ENCODE measurements at places on chromosomes 16 and 17.

DNA sequence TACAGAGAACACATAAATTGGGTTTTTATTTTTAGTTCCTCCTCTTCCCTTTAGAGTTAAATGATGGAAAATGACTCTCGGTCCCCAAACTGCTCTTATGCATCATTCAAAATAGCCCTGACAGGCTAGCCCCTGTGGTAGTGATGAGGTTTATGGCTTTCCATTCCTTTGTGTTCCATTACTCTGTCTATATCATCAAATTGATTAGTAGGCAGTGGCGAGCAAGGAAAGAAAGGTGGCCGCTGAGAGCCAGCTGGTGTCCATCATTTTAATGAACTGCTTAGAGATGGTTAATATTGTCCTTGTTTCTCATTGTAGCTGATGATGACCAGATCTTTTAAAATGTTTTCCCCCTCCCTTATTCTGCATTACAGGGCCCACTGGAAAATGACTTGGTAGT lies 179.5 kb downstream of the PHKB start:
- no peak for DNase-seq

GRCh38 chr16:27426423-27427408 lies 24.7 kb downstream of the IL21R start:
- DNase-seq, result peak; percentile 69

DNA sequence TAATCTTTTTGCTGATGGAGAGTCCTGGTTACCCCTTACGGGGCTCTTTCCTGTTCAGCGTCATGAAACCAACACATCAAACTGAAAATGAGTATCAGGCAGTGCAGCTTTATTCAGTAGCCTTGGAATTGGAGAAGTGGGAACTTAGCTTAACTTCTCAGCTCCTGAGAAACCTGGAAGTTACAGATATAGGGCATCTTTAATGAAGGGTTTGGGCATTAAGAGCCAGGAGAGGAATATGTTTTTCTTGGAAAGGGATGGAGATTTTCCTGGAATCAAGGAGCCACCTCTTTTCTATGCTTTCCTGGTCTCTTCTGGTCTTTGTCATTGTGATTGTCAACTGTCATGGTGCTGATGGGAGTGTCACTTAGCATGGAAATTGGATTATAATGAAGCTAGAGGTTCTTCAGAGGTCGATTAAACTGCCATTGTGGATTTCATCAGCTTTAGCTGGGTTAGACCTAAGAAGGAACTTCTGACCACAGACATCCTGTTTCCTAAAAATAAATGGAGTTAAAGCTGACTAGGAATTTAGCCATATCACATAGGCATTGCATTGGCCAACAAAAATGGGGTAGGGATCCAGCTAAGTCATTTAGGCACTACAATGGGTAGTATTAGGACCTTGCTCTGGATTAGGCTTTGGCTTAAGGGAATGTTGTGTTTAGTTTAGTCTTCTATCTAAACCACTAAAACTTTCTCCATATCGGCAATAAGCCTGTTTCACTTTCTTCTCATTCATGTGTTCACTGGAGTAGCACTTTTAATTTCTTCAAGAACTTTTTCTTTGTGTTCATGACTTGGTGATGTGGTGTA lies 186.4 kb downstream of the BCAS3 start:
- no peak for DNase-seq

DNA sequence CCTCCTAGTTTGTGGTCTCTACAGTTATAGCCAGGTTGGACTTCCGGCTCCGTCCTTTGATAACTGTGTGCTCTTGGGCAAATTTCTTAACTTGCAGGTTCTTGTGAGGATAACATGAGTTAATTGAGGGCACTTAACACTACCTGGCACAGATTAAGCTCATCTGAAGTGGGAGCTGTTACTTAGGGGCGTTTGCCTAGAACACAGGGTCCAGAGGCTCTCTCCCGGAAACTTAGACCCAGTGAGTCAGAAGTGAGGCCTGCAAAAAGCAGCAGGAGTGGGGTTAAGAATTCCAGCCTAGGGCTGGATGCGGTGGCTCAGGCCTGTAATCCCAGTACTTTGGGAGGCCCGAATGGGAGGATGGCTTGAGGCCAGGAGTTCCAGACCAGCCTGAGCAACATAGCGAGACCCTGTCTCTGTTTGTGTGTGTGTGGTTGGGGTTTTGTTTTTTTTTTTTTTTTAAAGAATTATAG lies 1.4 kb downstream of the MVP start:
- DNase-seq, result no peak
